ENCODE measurements at places on chromosomes 16 and 17.

DNA sequence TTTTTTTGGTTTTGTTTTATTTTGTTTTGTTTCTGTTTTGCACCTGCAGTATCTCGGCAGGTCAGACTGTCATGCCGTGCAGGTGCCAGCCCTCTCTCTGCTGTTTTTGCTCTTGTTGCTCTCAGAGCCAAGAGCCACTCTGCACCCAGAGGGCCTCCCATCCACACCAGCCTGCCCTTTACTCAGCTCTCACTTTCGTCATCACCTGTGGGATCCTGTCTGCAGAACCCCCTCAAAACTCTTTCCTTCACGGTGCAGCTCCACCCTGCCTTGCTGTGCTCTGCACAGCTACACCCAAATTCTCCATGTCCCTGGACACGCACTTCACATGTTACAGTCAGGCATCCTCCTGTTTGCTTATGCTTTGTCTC lies 2.6 kb downstream of the AOC3 start:
- DNase-seq: no peak

DNA sequence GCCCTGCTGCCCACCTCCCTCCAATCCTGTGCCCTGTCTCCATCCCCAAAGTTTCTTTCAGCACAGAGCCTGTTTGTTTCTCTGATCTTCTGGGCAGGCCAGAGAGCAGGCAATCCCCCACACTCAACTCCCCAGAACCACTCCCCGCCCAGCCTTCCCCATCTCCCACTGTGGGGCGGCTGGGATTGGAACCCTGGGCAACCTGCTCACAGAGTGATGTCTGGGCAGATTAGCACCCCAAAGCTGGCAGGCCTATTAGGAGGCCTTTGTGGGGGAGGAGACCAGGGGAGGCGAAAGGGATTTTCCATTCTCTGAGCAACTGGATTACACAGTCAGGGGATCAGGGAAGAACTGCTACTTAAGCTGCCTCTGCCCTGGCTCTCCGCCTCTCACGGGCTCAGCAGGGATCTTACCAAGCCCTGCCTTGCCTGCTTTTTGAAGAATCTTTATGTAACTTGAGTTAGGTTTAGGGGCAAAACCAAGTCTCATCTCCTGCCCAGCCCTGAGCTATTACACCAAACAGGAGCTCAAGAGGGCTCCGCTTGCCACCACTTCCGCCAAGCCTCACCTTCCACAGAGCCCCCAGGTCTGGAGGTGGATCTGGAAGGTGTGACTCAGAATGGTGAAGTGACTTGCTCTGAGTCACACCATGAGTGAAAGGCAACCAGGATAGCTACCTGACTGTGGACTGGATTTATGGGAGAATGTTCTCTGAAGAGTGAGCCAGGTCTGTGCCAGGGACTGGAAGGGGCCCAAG lies 16.0 kb upstream of the LHX1 start:
- DNase-seq: no peak

DNA sequence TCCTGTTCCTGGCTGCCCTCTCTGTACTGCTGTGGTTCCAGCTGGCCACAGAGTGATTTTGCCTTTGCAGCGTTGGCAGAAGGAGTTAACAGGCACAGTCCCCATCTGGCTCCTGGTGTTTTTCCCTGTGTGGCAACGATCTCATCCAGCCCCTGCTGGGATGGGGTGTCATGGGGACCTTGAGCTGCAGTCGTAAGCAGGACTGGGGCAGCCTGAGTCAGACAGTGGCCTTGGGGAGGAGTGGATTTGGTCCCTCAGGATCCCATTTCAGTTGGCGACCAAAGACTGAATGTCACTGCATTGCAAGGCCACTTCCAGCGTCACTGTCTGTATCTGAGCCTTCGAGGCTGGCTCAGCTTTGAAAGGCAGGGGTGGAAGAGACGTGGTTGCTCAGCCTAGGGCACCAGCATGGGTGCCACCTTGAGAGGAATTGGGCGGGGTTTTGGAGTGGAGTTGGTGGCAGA lies 11.9 kb downstream of the TMEM94 start:
- DNase-seq: no peak

DNA sequence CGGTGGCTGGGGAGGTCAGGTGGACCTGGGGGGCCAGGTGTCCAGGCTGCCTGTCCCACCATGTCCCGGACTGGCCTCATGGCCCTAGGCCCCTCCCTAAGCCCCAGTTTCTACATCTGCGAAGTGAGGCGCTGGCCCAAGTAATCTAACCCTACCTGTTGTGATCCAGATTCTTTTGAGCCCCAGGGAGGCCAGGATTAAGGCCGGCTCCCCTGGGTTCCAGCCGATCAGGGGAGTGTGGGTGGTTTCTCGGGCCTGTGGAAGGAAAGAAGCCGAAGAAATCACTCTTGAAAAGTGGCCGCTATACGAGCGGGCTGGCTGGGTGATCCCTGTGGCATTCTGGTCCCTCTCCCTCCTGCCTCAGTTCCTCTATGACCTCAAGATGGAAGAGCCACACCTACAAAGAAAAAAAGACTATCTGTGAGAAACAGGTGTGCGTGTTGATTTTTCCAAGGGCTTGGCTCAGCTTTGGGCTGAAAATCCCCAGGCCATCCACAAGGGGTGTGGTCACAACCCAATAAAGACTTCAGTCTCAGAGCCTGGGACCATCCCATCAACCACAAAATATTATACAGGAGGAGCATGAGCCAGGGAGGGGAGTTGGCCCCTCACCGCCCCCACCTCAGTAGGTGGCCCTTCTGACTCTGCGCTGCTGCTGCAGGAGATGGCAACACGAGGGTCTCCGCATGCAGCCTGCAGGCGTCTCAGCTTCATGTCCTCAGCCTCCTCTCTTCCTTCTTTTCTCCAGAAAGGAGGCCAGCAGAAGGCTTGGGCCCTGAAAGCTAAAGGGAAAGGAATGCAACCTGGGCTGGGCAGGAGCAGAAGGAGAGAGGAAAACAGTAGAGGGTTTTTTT lies 20.3 kb downstream of the GPR142 start:
- DNase-seq: no peak

- no peak for DNase-seq
Observed at GRCh38 chr17:79938336-79939093, 97.2 kb downstream of the TBC1D16 start.

DNA sequence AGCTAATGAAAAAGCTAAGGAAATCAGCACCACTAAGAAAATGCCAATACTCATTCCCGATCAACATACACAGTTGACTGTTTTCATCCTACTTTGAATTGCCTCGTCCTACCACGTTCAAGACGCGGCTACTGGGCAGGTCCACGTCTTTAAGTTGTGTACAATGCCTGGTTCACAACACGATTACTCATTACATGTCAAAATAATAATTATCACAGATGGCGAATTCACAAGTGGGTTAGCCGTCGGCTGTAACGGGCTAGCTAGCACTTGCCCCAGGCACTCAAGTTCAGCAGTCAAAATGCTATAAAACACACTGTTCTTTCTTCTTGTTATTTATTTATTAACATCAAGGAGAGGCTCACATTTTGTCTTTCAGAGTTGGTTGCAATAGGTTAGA lies 124.2 kb downstream of the ZFHX3 start:
- no peak for DNase-seq

DNA sequence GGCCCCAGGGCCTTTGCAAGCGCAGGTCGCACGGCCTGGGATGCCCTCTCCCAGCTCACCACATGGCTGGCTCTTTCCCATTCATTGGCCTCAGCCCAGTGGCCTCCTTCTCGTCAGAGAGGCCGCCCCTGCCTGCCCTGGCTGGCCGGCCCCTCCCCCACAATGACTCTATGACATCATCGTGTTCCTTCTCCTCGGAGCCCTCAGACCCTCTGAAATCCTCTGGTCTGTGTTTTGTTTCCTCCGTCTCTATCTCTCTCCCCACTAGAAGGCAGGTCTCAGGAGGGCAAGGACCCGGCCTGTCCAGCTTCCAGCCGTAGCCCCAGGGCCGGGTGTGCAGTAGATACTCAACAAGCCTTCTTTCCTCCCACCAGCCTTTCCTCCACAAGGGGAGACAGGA lies 164.8 kb upstream of the FOXF1 start:
- DNase-seq: no peak

GRCh38 chr17:47967607-47968252 lies 3.2 kb upstream of the CDK5RAP3 start:
- DNase-seq: no peak

GRCh38 chr17:66580184-66580955 lies 254.5 kb upstream of the CACNG5 start:
- DNase-seq: no peak

GRCh38 chr16:50286681-50287080 lies 20.3 kb downstream of the ADCY7 start:
- DNase-seq: no peak
